ENCODE measurements at places on chromosomes 2 and 18.

DNA sequence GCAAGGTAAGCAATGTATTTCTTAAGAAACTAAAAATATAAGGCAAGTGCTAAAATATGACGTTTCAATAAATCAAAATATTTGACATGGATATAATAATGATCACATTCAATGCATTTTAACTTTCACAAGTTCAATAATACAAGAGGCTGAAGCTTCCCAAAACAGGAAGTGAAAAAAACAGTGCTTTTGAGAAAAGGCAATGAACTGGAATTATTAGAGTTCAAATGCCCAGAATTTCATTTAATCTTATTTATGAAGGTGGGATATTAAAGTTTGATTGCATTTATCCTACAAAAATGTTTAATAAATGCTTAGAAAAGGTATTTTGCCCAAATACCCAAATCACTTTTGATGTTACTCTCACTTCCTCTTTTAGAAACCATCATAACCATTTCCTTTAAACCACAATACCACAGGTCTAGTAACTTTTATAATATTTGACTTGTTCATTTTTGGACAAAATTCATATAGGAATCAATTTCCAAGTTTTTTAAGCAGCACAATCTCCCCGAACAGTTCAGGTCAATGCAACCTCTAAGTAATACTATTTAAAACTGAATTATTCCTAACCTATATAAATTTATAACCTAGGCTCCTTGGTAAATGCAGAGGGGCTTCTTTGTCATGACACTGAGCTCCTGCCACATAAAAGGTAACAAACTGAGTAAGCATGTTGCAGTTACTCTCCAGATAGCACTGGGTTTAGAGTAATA, 2.1 kb downstream of the NCKAP1 start:
- no peak for DNase-seq

DNA sequence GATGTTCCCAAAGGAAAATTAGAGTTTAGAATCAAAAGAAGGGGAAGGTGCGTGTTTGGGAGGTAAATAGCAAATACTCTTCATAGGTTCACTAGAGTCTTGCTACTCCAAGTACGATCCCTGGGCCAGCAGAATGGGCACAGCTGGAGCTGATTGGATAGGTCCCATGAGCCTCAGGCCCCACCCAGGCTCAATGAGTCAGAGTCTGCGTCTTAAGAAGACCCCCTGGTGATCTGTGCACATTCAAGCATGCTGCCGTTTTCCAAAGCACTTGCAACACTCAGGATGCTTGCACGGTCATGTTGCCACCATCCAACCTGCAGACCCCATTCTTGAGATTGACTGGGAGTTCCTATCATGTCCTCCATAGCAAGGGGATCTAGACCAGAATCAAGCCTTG, 40.5 kb downstream of the ABCG8 start:
- no peak for DNase-seq

DNA sequence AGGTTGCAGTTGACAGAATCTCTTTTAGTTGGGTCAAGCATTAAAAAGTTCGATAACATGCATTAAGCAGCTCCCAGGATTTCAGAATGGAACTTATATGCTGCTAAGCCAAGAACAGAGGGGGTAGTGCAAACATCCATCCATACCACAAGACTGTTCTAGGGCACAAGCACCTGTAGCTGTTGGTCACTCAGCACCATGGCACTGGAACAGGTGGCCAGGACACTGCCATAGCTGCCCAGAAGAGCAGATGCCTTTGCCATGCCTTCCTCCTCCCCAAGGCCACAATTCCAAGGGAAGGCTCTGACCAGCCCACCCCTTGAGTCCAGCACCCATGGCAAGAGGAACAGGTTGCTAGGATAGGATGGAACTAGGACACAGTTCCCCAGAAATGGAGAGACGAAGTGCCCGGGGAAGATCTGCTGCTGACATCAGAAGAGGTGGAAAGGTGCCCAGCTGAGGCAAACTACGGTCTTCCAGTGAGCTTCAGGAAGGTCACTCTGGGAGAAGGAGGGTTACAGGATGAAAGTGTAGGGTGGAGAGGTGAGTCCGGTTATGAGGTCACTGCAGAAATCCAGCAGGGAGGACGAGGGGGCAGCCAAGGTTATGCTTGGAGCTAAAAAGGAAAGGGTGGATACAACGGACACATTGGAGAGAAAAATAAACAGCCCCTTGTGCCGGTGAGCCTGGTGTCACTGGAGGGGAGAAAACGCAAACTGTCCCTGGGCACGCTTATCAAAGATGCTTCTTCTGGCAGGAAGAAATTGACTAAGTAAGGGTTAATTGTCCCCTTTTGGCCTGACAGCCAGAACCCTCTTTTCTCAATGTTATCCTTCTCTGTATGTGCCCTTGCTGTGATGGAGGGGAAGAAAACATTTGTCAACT, 41.9 kb downstream of the C1QL2 start:
- DNase-seq, result no peak

GRCh38 chr2:176780348-176780747, 432.2 kb upstream of the HNRNPA3 start:
- DNase-seq, result no peak

DNA sequence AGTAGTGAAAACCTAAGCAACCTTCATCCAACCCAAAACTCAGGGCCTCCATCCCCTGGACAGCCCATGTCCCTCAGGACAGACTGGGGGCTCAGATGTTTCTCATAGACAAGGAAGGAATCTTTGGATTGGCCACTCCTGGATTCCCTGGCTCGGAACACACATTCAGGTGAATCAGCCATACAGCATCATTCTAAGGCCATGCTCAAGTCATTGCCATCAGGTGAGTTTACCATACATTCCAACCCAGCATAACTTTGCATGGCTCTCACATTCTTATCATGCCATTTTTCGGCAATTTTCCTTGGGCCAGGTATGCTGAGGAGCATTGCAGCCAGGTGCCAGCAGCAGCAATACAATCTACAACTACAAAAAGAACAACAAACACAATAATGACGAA, 34.6 kb upstream of the SERPINE2 start:
- DNase-seq, result no peak

- no peak for DNase-seq
Observed at GRCh38 chr2:24181849-24182248, 7.0 kb downstream of the FAM228A start.

DNA sequence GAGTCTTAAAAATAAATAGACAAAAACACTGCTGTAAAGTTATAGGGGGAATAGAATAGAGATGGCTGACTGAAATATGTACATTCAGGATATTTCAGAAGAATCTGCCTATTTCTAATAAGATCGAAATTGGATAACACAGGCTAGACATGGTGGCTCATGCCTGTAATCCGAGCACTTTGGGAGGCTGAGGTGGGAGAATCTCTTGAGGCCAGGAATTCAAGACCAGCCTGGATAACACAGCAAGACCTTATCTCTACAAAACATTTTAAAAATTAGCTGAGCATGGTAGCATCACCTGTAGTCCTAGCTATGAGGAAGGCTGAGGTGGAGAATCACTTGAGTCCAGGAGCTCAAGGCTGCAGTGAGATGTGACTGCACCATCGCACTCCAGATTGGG, 146.6 kb upstream of the CCDC150 start:
- no peak for DNase-seq

GRCh38 chr2:174585146-174585545, 12.5 kb downstream of the WIPF1 start:
- no peak for DNase-seq

- DNase-seq, result no peak
Observed at GRCh38 chr2:167613471-167613870, 633.9 kb downstream of the STK39 start.

DNA sequence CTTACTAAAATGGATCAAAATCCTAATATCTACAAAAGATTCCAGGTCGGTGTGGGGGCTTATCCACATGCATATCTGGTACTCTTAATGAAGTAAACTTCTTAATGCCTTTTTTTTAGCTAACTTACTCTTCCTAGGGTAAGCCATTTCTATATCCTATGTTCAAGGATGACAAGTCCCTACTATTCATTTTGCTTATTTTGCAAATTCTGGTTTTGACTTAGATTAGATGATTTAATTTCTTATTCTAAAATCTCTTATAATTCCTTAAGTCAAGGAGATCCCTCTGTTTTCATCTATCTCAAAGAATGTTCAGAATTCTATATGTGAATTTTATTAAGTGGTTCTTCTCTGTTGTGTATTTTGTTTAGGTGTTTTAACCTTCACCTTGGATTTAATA, 79.7 kb downstream of the KYNU start:
- no peak for DNase-seq
